Uterus (tissue), 4 donors: ENCODE measurements at places on chromosomes 12 and 14. TPM values are rescaled to one million over a fixed set of nuclear protein-coding genes. Genes with fewer than 3 reads are reported as not detected.

DNA sequence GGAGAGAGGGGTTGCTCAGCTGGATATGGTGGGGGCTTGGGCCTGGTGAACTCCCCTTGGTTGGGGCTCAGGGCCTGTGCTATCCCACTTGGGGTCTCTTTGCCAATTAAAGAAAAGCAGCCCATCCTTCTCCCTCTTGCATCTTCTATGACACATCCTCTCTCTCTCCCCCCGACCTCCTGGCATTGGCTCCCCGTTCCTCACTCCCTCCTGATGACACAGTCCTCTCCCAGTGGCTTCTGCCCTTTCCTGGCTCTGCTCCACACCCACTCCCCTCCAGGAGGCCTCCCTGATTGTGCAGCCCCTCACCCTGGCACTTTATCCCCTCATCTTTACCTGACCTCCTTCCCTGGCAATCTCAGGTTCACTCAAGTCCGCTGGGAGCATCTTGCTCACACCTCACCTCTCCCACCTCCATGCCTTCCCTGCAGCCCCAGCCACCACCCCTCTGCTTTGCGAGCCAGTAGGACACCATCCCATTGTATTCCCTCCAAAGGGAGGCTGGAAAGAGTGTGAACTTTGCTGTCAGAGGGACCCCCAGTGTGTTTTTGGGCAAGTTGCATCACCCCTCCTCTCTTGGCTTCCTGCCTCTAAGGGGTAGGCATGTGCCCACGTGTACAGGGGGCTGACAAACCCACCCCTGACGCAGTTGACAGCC is 10.7 kb downstream of the KRT80 start:
- H3K4me3 ChIP-seq, result no peak overlapping the region
- DNase-seq, result no peak
- H3K27me3 ChIP-seq, result no peaks in the 10 kb centered on the region
- no peaks in the 10 kb centered on the region for H3K36me3 ChIP-seq

- no peak overlapping the region for H3K4me3 ChIP-seq
- H3K4me1 ChIP-seq, result no peaks in the 10 kb centered on the region
- H3K36me3 ChIP-seq, result no peaks in the 10 kb centered on the region
- DNase-seq, result no peak
- H3K27me3 ChIP-seq, result no peaks in the 10 kb centered on the region
Measured at GRCh38 chr12:68287106-68287505, 33.7 kb upstream of the IL22 start.

GRCh38 chr12:41731061-41731460 is 413.6 kb downstream of the GXYLT1 start:
- H3K4me1 ChIP-seq, result no peaks in the 10 kb centered on the region
- no peak for DNase-seq
- no peaks in the 10 kb centered on the region for H3K36me3 ChIP-seq

DNA sequence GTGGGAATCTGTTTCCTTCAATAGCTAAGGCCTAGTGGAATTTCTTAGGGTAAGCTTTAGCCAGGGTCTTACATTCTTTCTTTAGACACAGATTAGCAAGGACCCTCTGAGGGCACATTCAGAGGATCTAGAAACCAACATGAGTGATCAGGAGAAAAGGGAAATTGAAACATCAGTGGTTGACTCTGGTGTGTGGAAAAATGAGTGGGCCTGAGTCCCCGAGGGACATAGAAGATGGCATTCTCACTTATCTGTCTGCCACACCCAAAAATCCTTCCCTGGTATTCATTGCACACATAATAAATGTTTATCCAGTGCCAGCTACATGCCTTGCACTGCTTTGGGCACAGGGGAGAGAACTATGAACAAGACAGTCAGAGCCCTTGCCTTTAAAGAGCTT is 82.9 kb downstream of the SSPN start:
- H3K4me3 ChIP-seq, result no peak overlapping the region
- no peak overlapping the region for H3K27ac ChIP-seq
- no peak for DNase-seq
- no peaks in the 10 kb centered on the region for H3K36me3 ChIP-seq
- no peaks in the 10 kb centered on the region for H3K27me3 ChIP-seq

- H3K36me3 ChIP-seq, result no peaks in the 10 kb centered on the region
- H3K27ac ChIP-seq, result no peak overlapping the region
- no peaks in the 10 kb centered on the region for H3K4me1 ChIP-seq
- H3K27me3 ChIP-seq, result no peaks in the 10 kb centered on the region
- H3K4me3 ChIP-seq, result no peak overlapping the region
- DNase-seq, result no peak
Measured at GRCh38 chr12:14993537-14994266, 20.9 kb downstream of the PDE6H start.

GRCh38 chr12:55726971-55727370 is 1.8 kb downstream of the CD63 start:
- no peak for DNase-seq
- peak overlapping the region; percentile 75 for H3K4me3 ChIP-seq
- H3K4me1 ChIP-seq, result no peaks in the 10 kb centered on the region

DNA sequence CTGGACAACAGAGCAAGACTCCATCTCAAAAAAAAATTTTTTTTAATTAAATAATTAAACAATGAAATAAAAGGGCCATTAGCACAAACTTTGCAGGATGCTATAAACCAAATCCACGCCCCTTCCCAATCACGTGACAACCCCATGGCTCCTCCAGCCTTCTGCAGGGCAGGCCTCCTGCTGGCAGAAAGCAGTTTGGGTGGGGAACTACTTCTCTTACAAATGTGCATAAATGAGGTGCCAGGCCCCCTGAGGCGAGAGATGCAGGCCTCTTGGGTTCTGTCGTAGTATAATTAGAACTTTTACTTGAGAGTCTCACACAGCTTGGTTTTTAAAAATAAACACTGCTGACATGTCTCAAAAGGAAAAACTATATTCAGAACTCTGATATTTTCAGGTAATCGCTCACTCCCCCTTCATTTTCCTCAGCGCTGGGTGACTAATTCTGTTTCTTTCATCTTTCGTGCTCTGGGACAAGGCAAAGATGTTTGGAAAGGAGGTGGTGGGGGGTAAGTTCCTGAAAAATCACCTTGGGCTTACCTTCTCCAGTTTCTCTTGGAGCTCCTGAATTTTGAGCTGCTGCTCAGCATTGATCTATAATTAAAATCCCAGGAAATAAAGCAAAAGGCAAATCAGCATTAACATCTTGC is 101.7 kb downstream of the CIT start:
- no peaks in the 10 kb centered on the region for H3K4me1 ChIP-seq
- H3K4me3 ChIP-seq, result no peak overlapping the region
- no peaks in the 10 kb centered on the region for H3K36me3 ChIP-seq
- no peak overlapping the region for H3K27ac ChIP-seq
- DNase-seq, result no peak
- no peaks in the 10 kb centered on the region for H3K27me3 ChIP-seq

- H3K27ac ChIP-seq, result no peak overlapping the region
- H3K4me1 ChIP-seq, result no peaks in the 10 kb centered on the region
- DNase-seq, result no peak
- no peak overlapping the region for H3K4me3 ChIP-seq
Measured at GRCh38 chr14:93905623-93906022, 21.5 kb upstream of the FAM181A start.

- H3K4me1 ChIP-seq, result no peaks in the 10 kb centered on the region
- no peak overlapping the region for H3K27ac ChIP-seq
- no peaks in the 10 kb centered on the region for H3K36me3 ChIP-seq
- DNase-seq, result no peak
Measured at GRCh38 chr12:1732914-1733313, 42.0 kb downstream of the ADIPOR2 start.

DNA sequence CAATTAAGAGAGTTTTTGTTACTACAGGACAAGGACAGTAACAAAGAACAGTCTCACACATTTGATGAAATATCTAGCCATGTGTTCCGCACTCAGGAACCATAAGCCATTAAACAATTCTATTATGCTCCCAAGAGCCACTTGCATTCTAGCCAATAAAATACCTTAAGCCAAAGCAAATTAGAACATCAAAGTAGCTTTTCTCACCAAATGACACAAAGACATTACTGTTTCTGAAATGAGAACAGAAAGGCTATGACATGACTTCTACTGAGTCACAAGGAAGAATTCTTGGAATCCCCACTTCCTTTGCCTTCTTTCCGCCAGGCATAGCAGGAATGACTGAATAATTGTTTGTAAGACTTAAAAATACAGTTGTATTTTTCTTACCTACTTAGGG is 445.8 kb downstream of the ATP23 start:
- no peak overlapping the region for H3K27ac ChIP-seq
- H3K4me3 ChIP-seq, result no peak overlapping the region
- no peaks in the 10 kb centered on the region for H3K4me1 ChIP-seq
- H3K27me3 ChIP-seq, result no peaks in the 10 kb centered on the region

DNA sequence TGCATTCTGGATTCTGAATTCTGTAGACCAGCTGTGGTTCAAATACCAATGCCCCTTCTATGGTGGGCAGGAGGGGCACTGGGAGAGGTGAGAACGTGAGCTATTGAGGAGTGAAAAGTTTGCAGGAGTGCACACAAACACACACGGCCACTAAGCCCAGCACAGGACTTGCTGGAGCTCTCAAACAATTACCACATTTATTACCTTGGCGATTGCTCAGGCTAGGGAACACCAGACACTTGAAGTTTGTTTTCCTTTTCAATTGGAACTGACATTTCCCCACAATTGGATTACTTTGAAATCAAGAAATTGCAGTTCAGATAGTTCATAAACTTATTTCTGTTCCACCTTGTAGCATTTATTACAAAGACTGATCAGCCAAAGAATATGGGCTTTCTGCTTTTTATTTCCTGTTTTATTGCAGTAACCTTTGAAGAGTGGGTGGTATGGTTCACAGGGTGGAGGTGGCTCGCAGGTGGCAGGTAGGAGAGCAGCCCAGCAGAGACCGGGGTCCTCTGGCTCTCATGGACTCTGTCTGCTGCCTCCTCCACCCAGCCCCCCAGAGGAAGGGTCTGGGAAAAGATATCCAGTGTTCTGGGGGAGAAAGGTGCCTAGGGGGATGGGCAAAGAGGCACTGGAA is 429.8 kb upstream of the CCDC196 start:
- no peaks in the 10 kb centered on the region for H3K36me3 ChIP-seq
- no peaks in the 10 kb centered on the region for H3K27me3 ChIP-seq
- no peak for DNase-seq
- no peak overlapping the region for H3K27ac ChIP-seq
- no peaks in the 10 kb centered on the region for H3K4me1 ChIP-seq
- H3K4me3 ChIP-seq, result no peak overlapping the region

GRCh38 chr12:32595251-32595650 is 83.8 kb upstream of the DNM1L start:
- no peak overlapping the region for H3K27ac ChIP-seq
- DNase-seq, result no peak
- H3K36me3 ChIP-seq, result no peaks in the 10 kb centered on the region
- no peaks in the 10 kb centered on the region for H3K27me3 ChIP-seq

GRCh38 chr12:131862994-131863710 is 31.3 kb upstream of the ULK1 start:
- no peak for DNase-seq
- no peaks in the 10 kb centered on the region for H3K27me3 ChIP-seq
- no peaks in the 10 kb centered on the region for H3K4me1 ChIP-seq
- H3K4me3 ChIP-seq, result no peak overlapping the region
- H3K27ac ChIP-seq, result no peak overlapping the region

NID2 gene
- 42.8 TPM for total RNA-seq

SLC17A8 gene
- not detected for total RNA-seq

STXBP6 gene
- 13.8 TPM for total RNA-seq
